ENCODE measurements at places on chromosomes 11 and 22.

- DNase-seq, result peak; percentile 90
These were observed 6.7 kb downstream of the CENPM start for GRCh38 chr22:41939981-41940831.

GRCh38 chr11:32602657-32603415, 19.2 kb downstream of the EIF3M start:
- no peak for DNase-seq

DNA sequence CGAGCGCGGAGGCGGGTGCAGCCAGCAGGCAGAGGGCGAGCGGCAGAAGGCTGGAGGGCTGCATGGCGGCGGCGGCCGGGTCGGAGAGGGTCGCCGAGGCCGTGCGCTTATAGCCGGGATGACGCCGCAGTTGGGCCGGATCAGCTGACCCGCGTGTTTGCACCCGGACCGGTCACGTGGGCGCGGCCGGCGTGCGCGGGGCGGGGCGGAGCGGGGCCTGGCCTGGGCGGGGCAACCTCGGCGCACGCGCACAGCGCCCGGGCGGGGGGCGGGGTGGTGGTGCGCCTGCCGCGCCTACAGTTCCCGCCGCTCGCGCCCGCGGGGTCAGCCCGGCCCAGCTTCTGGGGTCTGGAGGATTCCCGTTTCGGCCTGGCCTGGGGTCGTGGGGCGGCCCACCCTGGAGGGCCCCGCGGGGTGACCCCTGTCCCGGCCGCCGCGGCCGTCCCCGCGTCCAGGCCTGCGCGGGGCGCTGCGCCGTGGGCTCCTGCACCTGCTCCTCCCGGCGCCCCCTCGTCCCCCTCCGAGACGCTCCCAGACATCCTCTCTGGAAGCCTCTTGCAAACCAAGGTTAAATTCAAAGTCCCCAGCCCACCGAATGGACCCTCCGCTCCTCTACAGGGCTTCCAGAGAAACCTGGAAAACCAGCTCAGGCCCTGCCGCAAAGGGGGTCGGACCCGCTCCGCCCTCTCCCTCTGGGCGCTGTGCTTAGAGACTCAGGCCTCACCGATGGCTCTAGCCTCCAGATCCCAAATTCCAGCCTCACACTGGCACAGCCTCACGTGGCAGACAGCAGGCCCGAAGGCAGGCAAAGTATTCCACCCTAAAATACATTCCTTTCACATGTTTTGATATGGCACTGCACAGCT, at the start of gene CTSD:
TSS of gene CTSD (minus strand) at position 132 of the 866 bp plus-strand sequence. CDS start at position 64, 68 bp downstream.
- peak; percentile 88 for DNase-seq

DNA sequence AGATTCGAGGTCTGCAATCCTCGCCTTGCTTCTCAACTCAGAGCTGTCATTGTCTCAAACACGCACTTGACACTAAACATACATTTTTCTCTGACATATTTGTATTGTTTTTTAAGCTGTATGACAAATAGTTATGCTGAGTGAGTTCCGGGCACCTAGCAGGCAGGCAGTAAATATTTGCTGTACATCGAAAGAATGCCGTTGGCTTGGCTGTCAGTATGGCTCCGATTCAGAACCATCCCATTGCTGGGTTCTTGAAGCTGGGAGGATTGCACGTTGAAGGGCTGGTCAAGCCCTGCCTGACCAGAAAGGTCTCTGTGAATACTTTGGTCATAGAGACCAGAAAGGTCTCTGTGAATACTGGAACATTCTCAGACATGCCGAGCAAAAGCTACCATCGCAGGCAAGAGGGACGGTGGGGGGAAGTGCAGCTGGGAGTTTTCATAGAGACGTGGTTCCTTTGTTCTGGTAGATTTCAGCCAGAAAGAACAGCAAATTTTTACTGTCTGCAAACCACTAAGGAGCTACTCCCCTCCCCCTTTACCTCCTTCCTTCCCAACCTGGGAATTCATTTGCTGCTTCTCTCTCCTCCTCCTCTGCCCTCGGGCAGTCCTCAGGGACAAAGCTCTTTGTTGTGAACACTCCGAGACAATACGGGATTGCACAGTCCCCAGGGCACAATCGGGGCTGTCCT, 202.2 kb upstream of the SORL1-AS1 start:
- no peak for DNase-seq

GRCh38 chr11:111532365-111532709, 8.2 kb upstream of the LAYN start:
- no peak for DNase-seq

DNA sequence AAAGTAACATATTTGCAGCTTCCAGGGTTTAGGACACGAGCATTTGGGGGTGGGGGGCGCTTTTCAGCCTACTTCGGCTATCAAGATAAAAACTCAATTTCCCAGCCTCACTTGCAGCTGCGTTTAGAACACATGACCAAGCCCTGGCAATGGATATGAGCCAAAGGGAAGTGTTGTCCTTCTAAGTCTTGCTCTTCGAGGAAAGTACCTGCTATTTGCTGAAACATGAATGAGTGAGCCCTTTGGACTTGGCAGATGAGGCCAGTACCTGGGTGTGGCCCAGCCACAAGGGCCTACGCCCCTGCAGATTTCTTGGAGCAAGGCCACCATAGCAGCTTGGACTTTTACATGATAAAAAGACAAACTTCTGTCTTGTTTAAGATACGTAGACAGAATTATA, 60.2 kb upstream of the SORL1 start:
- no peak for DNase-seq

DNA sequence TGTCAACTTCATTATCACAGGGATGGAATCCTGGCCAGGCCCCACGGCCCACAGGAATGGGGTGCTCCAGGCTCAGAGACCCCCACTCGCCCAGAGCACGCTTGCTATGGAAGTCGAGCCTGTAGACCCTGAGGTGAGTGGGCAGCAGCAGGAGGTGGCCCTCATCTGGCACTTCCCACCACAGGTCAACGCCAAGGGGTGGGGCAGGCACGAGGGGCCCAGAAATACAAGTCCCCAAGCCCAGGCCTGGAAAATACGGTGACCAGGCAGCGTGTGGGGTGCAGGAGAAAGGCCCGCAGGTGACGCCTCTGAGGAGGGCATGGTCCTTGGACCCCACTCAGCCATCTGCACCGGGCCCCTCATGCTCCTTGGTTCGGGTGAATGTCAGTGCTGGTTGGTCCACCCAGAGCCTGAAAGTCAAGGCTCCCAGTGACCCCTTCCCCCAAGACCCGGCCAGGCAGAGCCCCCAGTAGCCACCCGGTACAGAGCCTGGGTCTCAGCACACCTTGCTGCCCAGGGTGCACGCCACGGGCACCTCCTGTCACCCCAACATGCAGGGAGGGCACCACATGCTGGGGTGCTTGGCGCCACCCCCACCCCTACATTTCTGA, 2.4 kb downstream of the MOB2 start:
- no peak for DNase-seq

- DNase-seq, result no peak
These were observed 405.7 kb downstream of the BUD13 start for GRCh38 chr11:116366980-116367645.

DNA sequence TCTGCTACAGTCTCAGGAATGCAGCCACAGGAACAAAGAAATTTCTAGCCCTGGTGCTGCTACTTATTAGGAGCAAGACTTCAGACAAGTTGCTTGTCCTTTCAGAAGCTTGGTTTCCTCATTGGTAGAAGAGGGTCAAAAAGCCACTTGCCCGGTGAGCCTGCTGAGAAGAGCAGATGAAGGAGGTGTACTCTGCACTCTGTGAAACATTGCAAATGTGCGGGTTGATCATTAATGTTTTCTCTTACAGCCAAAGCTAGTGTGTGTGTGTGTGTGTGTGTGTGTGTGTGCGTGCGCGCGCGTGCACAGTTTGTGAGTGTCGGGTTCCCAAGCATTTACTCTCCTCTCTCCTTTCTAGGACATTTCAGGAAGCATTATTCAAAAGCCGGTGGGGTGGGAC, 86.3 kb upstream of the NNMT start:
- DNase-seq, result no peak

DNA sequence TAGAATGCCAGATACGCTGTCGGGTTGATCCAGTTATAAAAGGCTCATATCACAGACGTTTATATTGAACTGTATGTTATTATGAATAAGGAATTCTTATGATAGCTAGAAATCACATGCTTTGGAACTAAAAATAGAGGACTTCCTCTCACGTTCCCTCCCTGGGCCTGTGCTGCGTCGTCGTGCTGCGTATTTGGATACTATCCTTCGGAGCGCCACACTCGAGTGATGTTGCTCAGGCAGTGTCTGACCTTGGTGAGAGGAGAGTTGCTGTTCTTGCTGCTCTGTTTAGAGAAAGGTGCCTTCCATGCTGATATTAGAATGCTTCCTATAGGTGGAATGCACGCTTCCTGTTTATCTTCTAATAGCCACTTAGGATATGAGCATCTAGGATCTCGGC, 20.2 kb upstream of the ST14 start:
- no peak for DNase-seq

DNA sequence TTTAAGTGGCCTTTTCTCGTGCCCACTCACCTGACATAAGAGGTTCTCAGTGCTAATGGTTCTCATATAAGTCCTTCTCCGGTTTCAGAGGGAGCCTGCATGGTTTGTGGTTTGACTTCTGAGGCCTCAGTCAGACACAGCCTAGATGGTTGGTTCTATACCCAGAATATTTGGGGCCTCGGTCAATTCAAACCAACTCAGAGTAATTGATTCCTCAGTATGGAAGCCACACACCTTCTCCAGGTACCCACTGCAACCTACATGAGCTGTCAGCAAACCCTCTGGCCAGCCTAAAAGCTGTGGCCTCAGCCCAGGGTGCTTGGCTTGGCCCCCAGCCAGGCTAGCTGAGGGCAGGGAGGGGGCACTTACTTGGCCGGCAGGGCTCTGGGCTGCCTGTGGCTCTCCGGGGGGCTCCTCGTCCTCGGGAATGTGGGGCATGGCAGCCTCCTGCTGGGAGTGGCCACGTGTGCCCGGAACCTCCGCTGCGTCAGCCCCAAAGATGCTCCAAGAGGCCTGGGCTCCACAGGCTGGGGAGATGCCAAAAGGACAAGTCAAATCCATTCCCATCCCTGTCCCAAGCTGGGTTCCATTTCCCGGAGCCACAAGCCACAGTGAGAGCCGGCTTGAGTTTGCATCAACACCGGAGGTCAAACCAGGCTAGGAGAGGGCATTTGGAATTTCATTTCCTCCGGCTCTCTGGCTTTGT, 41.7 kb downstream of the IRAG1 start:
- no peak for DNase-seq

DNA sequence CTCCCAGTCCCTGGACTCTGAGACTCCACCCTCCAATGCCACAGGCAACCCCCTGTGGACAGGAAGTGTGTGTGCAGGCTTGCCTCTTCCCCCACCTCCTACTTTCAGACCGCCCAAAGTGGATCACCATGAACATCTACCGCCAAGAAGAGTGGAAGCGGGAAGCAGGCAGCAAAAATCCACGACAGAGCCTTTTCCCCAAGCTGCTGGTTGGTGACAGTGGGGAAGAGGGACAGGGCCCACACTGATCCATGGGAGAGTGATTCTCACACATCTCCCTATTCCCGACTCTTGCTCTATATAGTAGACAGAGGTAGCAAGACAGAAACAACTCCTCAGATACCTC, 53.4 kb upstream of the SPATA19 start:
- no peak for DNase-seq

DNA sequence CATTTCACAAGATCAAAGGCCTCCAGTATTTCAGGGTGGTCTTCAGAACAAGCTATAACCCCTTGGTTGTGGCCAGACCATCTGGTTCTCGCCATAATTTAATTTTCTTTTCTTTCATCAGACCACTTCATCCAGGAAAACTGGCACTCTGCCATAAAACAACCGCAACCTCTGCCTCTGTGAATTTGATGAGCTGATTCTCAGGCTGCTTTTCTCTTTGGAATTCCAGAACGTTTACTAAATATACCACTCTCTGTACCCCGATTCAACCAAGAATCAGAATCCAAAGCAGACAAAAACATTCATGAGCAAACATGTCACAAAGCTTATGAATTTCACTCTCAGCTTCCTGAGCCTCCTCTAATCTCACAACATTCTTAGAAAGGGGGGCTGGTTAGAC, 331.8 kb upstream of the SYN3 start:
- DNase-seq, result no peak

DNA sequence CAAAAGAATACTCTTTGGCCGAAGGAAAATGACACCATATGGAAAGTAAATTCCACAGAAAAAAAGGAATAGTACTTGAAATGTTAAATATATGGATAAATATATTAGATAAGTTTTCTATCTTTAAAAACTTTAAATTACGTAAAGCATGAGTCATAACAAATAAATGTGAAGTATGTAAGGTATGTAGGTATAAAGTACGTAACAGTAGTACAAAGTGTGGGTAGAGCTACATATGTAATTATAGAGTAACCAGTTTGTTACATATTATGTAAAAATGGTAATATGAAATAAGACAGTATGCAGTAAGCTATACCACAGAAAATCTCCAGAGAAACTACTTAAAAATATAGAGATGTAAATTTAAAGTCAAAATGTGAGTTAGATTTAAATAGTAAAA, 582.3 kb upstream of the CHORDC1 start:
- DNase-seq, result no peak

DNA sequence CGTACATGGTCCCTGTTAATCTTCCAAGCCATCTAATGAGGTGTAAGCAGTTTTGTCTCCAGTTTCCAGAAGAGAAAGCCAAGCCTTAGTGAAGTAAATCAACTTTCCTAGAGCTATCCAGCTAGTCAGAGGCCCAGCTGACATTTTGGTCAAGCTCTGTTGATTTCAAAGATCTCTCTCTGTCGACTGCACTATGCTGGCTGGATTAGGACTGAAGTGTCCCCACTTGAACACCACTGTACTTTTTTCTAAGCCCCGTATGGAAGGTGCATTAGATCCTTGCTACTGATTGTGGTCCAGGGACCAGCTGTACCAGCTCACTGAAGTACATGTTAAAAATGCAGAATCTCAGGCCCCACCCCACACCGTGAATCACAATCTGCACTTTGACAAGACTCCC, 176.5 kb upstream of the NAV2 start:
- DNase-seq, result no peak

DNA sequence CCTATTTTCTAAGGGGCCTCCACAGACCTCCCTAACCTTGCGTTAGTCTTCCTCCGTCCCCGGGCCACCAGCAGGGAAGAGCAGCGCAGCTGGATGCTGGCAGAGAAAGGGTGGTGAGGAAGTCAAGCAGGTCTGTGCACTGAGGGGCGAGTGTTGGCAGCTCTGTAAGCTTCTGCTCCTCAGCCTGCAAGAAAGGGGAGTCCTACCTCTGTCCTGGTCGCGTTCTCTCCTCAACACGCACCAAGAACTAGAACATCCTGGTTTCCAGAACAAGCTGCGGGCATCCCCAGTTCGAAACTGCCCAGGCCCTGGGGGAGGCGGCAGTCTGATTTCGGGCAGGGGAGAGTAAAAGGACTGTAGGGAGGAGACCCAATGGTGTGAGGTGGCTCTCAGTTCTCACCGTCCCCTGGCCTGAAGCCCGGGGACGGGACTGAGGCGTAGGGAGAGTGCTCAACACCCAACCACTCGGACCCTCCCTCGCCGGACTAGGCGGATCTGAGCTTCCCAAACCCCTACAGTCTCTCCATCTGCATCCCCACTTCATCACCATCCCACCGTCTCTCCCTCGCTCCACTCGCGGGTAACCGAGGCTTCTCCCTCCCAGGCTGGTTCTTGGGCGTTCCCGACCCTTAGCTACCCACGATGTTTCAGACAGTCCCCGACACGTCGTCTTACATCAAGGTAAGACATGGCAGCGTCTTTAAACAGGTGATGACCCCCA, 7.7 kb upstream of the FLI1 start:
- no peak for DNase-seq

- DNase-seq, result no peak
These were observed 188.3 kb downstream of the OPCML start for GRCh38 chr11:133343951-133344350.

- no peak for DNase-seq
These were observed 781 bp downstream of the NECTIN1 start for GRCh38 chr11:119728211-119728626.

GRCh38 chr11:96193745-96194443, 149.1 kb downstream of the MAML2 start:
- no peak for DNase-seq

GRCh38 chr11:114036147-114036811, 23.2 kb upstream of the ZBTB16 start:
- peak; percentile 22 for DNase-seq
